ENCODE measurements at places on chromosomes 2 and 18.

- no peak overlapping the region for H3K27ac ChIP-seq
- H3K36me3 ChIP-seq: peaks cover 28% of the 10 kb centered on the region
These were observed 46.6 kb downstream of the BCL2L11 start for GRCh38 chr2:111167076-111167862.

GRCh38 chr18:12774982-12775381, 72.1 kb downstream of the PSMG2 start:
- no peak for DNase-seq
- H3K4me1 ChIP-seq: no peaks in the 10 kb centered on the region
- no peak overlapping the region for H3K27ac ChIP-seq
- H3K27me3 ChIP-seq: no peaks in the 10 kb centered on the region

DNA sequence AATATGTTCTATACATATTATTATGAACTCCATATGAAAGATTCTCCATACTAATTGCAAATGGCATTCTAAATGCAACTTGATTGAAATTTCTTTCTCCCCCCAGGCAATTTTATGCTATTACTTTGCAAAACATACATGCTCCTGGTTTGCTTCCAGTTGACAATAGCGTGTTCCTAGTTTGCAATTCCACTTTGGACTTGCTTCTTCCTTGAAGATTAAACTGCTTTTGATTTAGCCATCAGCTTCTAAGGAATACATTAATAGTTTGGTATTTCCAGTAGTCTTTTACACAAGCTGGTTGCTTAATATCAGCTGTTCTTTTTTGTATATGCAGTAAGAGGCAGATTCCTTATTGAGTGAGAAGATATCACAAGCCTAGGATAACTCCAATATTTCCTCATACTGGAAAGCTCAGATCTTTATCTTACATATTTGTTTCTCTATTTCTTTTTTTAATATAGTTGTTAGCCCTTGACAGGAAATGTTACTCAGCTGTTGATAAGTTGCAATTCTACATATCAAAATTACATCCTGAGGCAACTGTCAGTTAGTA, 1941.7 kb upstream of the LRRTM1 start:
- no peaks in the 10 kb centered on the region for H3K4me1 ChIP-seq
- no peaks in the 10 kb centered on the region for H3K36me3 ChIP-seq
- no peak overlapping the region for H3K27ac ChIP-seq
- H3K27me3 ChIP-seq: no peaks in the 10 kb centered on the region
- no peak for DNase-seq
- H3K4me3 ChIP-seq: no peak overlapping the region

- no peaks in the 10 kb centered on the region for H3K4me1 ChIP-seq
- H3K27me3 ChIP-seq: no peaks in the 10 kb centered on the region
- H3K4me3 ChIP-seq: no peak overlapping the region
- no peak overlapping the region for H3K27ac ChIP-seq
- H3K36me3 ChIP-seq: no peaks in the 10 kb centered on the region
These were observed 78.0 kb upstream of the PNPT1 start for GRCh38 chr2:55771612-55772011.

DNA sequence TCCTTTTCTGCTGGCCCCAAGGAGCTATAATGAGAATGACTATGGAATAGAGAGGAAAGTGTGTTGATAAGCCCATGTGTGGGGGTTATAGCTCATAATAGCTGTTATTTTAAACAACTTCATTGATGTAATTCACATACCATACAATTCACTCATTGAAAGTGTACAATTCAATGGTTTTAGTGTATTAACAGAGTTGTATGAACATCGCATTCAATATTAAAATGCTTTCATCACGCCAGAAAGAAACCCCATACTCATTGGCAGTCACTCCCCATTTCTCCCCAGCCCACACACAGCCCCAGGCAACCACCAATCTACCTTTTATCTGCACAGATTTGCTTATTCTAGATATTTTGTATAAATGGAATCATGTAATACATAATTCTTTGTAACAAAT, 139.6 kb upstream of the CYP1B1 start:
- peaks cover 7% of the 10 kb centered on the region for H3K4me1 ChIP-seq
- H3K27ac ChIP-seq: no peak overlapping the region
- H3K4me3 ChIP-seq: no peak overlapping the region
- no peaks in the 10 kb centered on the region for H3K27me3 ChIP-seq

DNA sequence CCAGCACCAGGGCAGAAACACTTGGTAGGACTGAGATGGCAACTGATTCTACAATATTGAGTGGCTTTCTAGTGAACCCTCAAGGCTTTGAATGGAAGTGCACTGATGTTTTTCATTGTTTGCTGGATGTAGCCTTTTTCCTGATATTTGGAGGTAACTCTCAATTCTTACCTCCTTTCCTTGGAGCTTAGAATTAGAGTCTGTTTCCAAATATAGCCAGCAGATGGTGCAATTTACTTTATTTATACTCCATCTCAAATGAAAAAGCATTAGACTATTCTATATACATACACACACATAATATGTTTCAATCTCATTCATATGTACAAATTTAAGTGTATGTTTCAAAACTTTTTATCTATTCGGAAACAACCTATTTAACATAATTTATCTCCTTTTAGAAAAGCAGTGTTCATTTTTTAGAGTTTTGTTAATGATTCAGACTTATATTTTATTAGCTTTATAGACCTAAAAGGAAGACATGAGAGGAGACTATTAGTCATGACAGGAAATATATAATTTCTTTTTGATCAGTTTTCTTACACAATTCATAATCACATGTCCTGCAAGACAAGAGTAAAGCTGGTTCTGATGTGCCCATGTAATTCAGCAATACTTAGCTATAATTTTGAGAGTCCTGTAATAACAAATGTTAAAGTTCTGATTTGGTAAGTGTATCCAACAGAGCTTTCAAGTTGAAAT, 124.8 kb downstream of the NUP35 start:
- DNase-seq: no peak
- H3K27me3 ChIP-seq: no peaks in the 10 kb centered on the region
- H3K4me3 ChIP-seq: no peak overlapping the region
- H3K36me3 ChIP-seq: no peaks in the 10 kb centered on the region
- H3K27ac ChIP-seq: no peak overlapping the region

All from trophoblast cell (in vitro differentiated cells and primary cell).